Inflammatory macrophage treated with lipopolysaccharide for 4 hours (primary cell): ENCODE measurements at places on chromosomes 4 and X.

DNA sequence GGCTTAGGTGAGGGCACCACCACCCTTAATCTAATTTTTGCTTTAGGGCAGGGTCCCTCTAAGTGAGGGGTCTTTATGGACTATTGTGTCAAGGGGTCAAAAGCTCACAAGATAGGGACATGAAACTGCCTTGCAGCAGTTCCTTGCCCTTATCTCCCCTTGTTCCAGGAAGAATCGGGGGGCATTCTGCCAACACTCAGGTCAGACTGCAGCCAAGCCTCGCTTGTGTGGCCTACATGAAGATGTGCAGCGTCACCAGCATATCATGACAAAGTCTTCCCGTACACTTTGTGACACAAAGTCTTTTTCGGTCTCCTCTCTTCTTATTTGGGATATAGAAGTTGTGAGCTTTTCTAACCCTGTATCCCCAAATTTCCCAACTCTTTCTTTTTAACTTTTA is 17.5 kb upstream of the USP9X start:
- DNase-seq, result no peak

DNA sequence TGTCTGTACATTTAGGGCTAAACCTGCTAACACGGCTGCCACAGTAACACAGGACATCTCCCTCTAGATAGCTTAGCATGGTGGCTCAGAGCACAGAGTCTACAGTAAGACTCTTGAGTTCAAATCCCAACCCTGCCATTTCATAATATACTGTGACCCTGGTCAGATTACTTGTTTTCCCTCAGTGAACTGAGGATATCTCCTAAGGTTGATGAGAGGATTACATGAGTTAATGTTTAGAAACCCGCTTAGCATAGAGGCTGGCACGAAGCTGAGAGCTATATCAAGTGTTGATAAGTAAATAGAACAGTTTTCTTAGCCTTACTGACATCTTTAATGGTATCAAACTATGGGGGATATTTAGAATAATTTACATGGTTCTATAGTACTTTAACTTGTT is 37.2 kb downstream of the CASP3 start:
- DNase-seq, result no peak

GRCh38 chr4:158327525-158327924 is 117.2 kb downstream of the TMEM144 start:
- DNase-seq, result no peak

DNA sequence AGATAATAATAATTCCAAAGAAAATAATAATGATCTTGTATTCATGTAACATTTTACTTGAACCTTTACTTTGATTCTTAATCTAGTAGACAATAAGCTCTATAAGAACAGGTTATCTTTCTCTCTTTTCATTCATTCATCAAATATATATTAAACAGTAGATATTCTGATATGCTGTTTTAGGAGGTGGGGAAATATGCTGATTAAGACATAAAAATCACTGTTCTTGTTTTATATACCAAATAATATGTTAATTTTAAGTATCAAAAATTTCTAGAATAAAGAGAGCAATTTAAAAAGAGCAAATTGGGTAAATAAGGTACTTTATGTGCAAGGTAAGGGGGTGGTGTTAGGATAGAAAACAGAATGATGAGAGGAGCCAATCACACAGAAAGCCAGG is 401.9 kb downstream of the PDHA2 start:
- no peak for DNase-seq

GRCh38 chrX:49695276-49696180 is at the start of gene PAGE1:
Gene PAGE1, minus strand, starts transcription at chrX:49695984. Its CDS starts 1,214 bp downstream, at chrX:49694770.
- no peak for DNase-seq

DNA sequence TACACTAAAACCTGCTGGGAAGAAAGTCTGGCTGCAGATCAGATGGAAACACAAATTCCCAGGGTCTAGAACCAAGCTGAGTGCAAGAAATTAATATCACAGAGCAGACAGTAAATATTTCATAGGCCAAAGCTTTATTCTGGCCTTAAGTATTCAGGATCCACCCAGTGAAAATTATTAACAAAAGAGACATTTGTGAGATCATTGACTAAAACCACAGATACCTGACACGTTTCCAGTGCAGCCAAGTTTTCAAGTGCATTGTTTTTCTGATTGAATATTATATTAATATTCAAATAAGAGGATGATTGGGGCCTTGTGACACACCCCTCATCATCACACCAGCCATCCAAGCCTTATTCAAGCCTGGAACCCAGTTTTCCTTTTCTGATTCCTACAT is 10.3 kb downstream of the ELOVL6 start:
- no peak for DNase-seq

- DNase-seq, result no peak
These were observed 6.8 kb upstream of the OCIAD2 start for GRCh38 chr4:48913346-48913745.

GRCh38 chr4:66636349-66636748 is 909.0 kb downstream of the CENPC start:
- DNase-seq, result no peak
